ENCODE measurements at places on chromosomes 7 and 10.

- no peak for DNase-seq
Observed at GRCh38 chr7:18059171-18059570, 31.5 kb upstream of the PRPS1L1 start.

DNA sequence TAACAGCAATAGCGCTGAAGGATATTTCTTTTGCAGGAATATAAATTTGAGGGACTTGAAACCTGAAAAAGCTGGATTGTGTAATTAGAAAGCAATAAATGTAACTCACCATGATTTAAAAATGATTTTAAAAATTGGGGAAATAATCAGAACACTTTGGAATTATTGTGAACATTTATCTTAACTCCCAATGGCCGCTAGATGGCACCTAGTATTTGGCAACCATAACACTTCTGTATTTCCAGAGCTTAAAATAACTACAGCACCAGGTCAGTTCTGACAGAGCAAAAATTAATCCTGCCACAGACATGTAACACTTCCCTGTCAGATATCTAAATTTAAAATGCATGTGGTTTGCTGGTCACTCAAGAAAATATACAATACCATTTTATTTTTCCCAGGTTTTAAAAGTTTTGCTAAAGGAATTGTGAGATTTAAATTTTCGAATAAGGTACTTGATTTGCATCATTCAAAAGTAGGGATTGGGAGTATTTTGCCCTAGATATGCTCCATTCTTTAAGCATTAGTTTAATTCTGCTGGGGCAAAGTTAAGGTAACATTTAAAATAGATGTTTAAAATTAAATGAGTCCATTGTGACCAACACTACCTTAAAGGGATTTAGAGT, 144.5 kb downstream of the PPP1R3A start:
- no peak for DNase-seq

- no peak for DNase-seq
Observed at GRCh38 chr10:130234171-130234965, 98.2 kb downstream of the GLRX3 start.

DNA sequence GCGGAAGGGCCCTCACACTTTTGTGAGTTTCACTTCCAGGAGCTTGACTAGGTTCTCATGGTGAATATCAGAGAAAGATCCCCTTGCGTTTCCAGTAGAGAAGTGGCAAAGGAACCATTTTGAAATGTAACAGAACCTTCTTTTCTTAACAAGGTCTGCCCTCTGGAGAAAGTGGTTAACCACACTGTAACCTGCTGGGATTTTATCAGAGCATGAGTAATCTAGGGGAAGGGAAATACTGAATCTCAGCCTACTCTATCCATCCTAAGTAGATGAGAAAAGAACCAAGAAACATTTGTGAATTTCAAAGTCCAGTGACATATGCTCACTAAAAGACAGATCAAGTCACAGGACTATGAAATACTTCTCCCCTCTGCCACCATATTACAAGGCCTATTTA, 235.5 kb downstream of the ZEB1 start:
- no peak for DNase-seq

DNA sequence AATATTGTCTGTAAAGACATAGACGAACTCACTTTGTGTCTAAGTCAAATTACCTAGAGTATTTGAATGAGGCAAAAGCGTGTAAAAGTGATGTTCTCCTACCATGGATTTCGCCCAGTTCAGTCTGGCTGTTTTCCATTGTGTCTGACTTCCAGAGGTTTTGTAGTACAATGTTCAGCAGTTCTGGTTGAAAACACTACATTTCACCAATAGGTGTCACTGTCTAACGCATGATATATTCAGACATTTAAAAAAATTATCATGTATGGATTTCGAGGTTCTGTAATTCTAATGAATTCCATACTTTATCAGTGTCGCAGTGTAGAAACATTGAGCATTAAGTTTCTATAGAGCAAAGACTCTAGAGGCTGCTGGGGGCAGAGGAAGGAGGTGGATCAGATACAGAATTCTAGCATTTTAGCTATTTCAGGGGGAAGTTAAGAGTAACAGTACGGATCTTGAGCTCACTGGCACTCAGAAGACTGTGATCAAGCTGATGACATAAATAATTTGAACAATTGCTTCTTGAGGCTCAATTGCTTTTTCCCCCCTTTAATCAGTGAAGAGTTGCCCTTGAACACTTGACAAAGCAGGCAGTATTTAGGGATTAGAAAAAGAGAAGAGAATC, 196.9 kb upstream of the RHOBTB1 start:
- DNase-seq: no peak

GRCh38 chr7:2041496-2042367, 191.0 kb downstream of the MAD1L1 start:
- DNase-seq: no peak

- no peak for DNase-seq
Observed at GRCh38 chr7:10973942-10974911, 555 bp downstream of the PHF14 start.

DNA sequence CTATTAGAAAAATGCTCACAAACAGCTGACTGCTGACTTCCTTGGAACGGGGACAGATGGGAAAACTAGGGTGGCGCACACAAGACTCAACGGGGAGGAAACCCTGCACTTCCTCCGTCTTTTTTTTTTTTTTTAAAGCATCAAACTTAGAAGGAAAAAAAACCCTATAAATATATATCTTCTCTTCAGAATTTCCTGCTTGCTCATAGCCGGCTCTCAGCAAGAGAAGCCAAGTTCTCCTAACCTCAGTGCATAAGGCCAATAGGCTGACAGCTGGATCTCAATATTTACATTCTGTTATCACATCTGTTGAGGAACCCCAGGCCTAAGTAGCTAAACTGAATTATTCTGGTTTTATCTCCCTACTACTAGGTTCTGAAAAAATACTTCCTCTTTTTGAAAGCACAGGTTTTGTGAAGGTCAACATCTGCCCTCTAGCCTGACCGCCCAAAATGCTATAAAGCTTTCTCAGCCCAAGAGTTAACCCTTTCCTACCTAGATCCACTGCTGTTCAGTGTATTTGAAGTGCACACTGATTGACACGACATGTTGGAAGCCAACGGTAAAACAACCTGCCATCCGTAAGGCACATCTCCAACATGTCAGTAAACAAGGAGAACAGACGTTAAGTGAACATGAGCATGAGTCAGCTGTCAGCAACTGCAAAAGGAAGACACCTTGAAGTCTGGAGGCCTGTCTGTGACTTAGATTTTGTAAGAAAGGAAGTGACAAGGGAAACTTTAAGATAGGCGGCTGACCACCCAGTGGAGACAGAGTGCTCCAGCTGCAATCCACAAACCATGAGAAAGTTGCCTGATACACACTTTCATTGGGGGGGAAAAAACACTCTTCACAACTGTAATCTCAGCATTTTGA, 83.8 kb downstream of the EBLN1 start:
- no peak for DNase-seq

DNA sequence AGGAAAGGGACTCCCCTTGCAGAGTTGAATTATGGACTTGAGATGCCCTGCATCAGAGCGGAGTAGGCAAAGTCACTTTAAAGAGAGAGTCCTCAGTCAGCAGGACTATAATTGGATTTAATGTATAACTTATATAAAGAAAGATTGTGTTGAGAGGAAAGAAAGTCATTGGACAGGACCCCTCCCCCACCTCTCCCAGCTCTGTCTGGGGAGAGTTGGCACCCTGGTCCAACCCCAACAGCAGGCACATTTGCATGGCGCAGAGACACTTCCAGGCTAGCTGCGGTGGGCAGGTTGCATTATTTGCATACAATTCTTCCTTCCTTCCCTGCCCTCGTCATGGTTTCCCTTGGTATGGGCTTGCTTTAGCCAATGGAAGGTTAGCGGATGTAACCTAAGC, 46.1 kb upstream of the NPTX2 start:
- no peak for DNase-seq

- DNase-seq: no peak
Observed at GRCh38 chr10:60666221-60666620, 112.1 kb upstream of the CDK1 start.

GRCh38 chr7:25263337-25263736, 35.1 kb upstream of the NPVF start:
- no peak for DNase-seq

- no peak for DNase-seq
Observed at GRCh38 chr7:135156290-135156689, 8.4 kb downstream of the TMEM140 start.

DNA sequence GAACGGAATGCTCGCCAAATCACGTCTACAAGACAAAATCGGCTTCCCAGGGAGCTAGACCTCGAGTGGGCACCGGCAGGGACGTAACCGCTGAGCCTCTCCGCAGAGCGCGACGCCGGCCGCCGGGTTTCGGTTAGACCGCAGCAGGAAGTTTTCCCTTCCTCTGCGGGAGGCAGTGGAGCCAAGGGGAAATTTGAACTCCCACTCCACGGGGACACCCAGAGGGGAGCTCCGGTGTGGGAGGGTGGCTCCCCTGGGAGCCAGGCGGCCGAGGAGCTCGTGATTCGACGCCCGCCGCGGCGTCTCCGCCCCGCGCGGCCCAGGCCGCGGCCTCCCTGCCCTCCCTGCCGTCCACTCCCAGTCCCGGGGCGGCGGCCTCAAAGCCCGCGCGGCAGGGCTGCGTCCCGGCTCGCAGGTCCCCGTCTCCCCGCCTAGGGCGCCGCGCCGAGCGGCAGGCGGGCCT, 426 bp downstream of the SYPL1 start:
- no peak for DNase-seq

DNA sequence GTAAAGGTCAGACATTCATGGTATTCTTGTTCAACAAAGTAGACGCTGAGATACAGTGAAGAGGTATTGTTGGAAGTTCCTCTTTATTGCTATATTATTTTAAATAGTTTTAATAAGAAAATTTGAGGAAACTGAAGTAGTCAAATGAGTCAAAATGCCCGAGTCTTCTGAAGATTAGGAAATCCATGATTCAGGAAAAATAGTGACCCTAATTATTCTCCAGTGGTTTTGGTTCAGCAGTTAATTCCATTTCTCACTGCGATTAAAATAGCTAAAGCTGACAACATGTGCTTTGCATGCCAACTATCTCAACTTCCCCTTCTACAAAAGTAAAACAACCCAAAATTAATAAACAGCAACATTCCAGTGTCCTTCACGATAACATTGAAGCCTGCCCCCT, 32.7 kb upstream of the PFKP start:
- DNase-seq: no peak

DNA sequence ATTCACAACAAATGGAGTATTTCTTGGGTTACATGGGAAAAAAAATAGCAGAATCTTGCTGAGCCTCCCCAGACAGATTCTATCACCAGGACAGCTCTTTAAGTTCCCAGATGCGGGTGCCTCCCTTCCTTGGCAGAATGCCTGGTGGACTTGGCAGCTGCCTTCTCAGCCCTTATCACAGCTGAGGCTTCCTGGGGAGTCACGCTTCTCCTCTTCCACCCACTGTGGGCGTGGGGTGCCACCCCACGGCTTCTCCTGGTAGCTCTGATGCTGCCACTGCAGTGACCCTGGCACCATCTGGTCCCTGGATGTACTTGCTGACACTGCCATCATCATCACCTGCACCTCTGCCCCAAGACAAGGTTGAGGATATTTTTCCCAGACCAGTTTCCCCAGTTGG, 16.2 kb upstream of the NME8 start:
- no peak for DNase-seq

GRCh38 chr7:129626896-129627295, 15.4 kb downstream of the NRF1 start:
- no peak for DNase-seq

GRCh38 chr7:43784030-43784584, 25.6 kb downstream of the BLVRA start:
- no peak for DNase-seq

- no peak for DNase-seq
Observed at GRCh38 chr7:1725199-1725690, 55.2 kb downstream of the ELFN1 start.

DNA sequence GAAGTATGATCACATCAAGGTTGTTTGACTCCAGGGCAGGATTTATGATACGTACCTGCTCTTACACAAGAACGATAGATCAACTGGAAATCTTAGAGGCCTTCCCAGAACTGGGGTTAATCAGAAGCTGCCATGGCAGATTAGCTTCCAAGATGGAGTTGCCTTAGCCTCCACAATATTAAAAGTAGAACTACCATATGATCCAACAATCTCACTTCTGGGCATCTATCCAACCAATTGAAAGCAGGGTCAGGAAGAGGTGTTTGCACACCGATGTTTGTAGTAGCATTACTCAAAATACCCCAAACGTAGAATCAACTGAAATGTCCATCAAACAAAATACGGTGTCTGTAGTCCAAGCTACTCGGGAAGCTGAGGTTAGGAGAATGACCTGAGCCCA, 6.6 kb downstream of the PILRB start:
- no peak for DNase-seq

- no peak for DNase-seq
Observed at GRCh38 chr7:151020231-151020630, 4.1 kb downstream of the ATG9B start.

- no peak for DNase-seq
Observed at GRCh38 chr10:124678557-124679240, 65.5 kb downstream of the FAM53B start.

- no peak for DNase-seq
Observed at GRCh38 chr10:88212069-88212468, 348.6 kb downstream of the PTEN start.

GRCh38 chr7:121351682-121352081, 22.9 kb downstream of the WNT16 start:
- DNase-seq: no peak

DNA sequence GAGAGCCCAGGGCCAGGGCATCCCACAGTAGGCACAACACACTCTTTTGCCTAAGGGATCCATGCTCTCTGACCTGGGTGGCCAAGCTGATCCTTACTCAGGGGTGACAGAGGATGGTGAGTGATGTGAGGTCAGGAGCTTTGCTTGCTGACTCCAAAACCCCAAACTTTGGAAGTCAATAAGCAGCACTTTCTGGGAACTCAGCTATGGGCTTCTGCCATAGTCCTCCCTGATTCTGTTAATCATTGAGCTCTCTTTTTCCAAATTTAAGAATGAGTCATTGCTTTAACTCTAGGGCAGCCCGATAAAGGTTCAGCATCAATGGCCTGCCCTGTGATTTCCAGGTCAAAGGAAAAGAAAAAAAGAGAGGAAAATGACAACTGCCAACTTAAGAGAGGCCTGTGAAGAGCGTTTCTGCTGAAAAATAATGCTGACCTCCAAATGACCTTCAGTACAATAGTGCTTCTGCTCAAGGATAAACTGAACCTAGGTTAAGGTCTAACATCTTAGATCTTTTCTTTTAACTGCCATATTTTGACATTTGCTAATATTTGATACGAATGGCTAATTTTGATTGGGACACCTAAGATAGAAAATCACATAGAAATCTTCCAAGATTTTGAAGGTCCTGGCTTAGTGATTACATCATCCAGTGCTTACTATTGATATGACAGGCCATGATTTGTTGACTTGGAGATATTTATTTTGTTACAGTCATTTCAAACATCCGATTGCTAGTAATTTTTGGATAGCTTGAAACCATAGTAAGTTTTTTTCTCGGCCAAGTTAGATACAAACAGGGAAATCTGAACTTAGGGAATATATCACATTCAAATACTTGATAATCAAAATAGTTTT, 20.8 kb upstream of the RELN start:
- DNase-seq: no peak

GRCh38 chr10:15083674-15084501, 4.7 kb downstream of the ACBD7 start:
- DNase-seq: no peak
